Left ventricle myocardium superior (tissue), 1 donor: ENCODE measurements at places on chromosomes 1 and 21. TPM values are rescaled to one million over a fixed set of nuclear protein-coding genes. Genes with fewer than 3 reads are reported as not detected.

OR2L8 gene
- not detected for total RNA-seq

C1orf226 gene
- total RNA-seq: 5.8 TPM

DNA sequence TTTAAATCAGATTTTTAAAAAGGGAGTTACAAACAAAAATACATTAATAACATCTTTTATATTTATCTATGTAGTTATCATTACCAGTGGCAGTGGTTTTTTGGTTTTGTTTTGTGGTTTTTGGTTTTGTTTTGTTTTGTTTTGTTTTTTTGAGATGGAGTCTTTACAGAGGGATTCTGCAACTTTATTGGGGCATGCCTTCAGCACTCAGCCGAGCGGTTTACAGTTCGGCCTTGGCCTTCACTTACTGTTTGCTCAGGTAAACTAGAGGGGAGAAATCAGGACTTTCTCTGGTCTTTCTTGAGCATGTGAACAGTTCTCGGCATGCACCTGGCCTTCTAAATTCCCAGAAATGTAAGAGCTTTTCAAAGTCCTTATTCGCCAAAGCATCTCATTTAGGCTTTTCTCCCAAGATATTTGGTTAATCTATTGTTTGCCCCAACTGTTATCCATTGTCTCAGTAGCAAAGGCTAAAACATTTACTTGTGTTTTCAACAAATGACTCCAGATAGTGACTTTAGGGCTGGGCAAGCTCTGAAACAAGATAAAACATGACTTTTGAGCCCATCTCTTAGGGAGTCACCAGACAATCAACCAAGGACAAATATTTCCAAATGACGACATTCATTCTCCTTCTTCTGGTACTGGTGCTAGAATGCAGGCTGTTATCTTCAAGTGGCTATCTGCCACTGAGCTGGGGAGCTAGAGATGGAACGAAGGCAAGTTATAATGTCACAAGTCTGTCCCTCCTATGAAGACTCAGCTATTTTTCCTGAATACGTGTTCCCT, 48.4 kb upstream of the ADORA3 start:
- DNase-seq: no peak

DNA sequence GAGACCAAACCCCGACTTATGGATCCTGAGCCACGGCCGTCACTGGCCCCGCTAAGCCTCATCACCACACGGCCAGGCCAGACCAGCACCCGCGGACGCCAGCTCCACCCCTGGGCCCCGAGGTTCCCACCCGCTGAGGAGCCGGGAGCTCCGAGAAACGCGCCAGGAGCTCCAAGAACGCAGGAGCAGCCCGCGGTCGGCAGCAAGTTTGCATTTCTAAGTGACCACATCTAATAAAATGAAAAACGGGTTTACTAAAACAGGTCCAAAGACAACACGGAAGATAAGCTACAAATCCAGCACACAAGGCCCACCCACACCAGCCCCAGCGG, 8.1 kb upstream of the C1QTNF12 start:
- no peak for DNase-seq

GRCh38 chr1:27179379-27179778, 24.5 kb upstream of the SLC9A1 start:
- no peak for DNase-seq

- no peak for DNase-seq
Measured at GRCh38 chr1:154791292-154792166, 78.6 kb downstream of the KCNN3 start.

DNA sequence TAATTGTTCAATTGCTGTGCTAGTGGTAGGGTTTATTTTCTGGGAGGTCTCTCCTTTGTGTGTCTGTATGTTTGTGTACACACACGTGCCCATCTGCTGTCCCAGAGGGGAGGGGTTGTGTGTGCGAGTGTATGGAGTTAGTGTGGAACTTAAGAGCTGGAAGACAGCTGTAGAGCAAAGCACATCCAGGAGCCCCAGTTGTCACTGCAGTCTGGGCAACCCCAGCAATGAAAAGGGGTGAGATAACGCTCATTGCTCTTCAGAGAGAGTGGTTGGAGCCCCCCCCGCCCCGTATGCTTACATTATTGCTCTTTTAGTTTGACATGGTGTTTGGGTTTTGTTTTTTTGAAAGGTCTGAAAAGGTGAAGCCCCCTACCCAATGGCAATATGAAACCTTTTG, 36.9 kb downstream of the NCF2 start:
- DNase-seq: no peak
